ENCODE measurements at places on chromosomes 7 and 10.

GRCh38 chr10:60917331-60918280 is 26.4 kb downstream of the RHOBTB1 start:
- no peak for DNase-seq

GRCh38 chr10:391305-391704 is 256.1 kb downstream of the ZMYND11 start:
- no peak for DNase-seq

- DNase-seq: no peak
Observed at GRCh38 chr7:70595755-70596597, 536.0 kb upstream of the GALNT17 start.

GRCh38 chr7:96774358-96774757 is 64.7 kb upstream of the SEM1 start:
- no peak for DNase-seq

DNA sequence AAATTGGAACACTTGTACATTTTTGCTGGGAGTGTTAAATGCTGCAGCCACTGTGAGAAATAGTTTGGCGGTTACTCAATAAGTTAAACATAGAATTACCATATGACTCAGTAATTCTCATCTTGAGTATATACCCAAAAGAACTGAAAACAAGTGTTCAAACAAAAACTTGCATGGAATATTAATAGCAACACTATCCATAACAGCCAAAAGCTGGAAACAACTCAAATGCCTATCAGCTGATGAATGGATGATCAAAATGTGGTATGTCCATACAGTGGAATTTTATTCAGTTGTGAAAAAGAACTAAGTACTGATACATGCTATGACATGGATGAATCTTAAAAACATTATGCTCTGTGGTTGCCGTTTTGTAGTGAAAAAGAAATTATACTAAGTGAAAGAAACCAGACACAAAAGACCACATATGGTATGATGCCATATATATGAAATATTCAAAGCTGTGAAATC is 63.0 kb upstream of the SP4 start:
- DNase-seq: no peak

- no peak for DNase-seq
Observed at GRCh38 chr10:133072196-133072595, 15.5 kb upstream of the ADGRA1 start.

GRCh38 chr7:104550362-104550761 is 222.0 kb downstream of the LHFPL3 start:
- DNase-seq: no peak

DNA sequence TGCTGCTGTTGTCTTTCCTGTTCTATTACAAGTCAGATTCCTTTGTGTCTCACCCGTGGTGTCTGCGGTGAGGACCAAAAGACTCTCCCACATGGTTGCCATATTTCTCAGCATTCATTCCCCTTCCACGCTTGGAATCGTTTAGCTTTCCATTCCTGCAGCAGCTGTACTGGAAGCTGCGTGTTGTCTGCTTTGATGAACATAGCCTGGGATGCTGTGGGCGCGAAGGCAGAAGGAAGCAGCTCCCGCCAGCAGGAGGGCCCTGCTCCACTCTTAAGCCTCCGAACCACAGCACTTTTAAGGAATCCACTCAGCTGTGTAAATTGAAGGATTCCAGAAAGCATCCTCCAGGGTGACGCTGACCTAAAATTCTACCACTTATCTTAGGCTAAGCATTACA is 303.6 kb upstream of the PITRM1 start:
- DNase-seq: no peak

DNA sequence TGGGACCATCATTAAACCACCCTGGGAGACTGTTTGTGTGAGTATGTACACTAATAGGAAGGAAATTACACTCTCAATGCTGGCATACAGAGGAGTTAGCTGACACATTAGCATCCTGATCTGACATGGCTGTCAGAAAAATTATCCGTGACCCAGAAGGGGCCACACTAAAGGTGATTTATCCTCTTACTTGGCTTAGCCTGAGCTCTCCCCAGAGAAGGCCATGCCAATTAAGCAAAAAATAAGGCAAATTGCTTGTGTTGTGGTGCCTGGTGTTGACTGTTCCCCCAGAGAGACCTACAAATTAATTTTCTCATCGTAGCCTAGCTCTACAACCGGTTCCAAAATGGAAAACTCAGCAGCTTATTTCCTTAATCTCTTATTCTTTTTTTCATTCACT is 992.3 kb downstream of the KCNMA1 start:
- no peak for DNase-seq

DNA sequence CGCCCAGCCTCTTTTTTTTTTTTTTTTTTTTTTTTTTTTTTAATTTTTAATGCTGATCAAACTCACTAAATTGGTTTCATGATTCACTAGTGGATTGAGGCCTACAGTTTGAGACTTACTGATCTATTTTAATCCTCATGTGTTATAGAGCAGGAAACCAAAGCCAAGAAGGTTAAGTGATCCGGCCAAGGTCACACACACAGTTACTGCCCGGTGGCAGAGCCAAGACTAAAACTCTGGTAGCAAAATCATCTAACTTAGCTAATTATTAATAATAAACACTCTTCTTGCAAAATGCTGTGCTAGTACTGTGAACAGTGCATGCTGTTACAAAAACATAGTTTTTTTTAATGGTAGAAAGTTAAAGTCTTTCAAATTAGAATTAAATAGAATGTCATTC is 188.3 kb upstream of the NFE2L3 start:
- DNase-seq: no peak
